ENCODE measurements at places on chromosomes 6 and 20. TPM values are rescaled to one million over a fixed set of nuclear protein-coding genes. Genes with fewer than 3 reads are reported as not detected.
A peak's percentile ranks its signal among the peaks of the same experiment; 100 is the strongest.

C6orf163 gene
- total RNA-seq = 5.6 TPM

HTR1B gene
- total RNA-seq = 0.10 TPM

SEL1L2 gene
- total RNA-seq = not detected

KHDC1L gene
- 0.39 TPM for total RNA-seq

CRYBG1 gene
- 24.9 TPM for total RNA-seq

HLA-DOA gene
- 2.3 TPM for total RNA-seq

- DNase-seq = no peak
These were observed 60.2 kb upstream of the RALY start for GRCh38 chr20:33933469-33933909.

- DNase-seq = no peak
These were observed 274.9 kb downstream of the UTRN start for GRCh38 chr6:144559865-144560593.

DNA sequence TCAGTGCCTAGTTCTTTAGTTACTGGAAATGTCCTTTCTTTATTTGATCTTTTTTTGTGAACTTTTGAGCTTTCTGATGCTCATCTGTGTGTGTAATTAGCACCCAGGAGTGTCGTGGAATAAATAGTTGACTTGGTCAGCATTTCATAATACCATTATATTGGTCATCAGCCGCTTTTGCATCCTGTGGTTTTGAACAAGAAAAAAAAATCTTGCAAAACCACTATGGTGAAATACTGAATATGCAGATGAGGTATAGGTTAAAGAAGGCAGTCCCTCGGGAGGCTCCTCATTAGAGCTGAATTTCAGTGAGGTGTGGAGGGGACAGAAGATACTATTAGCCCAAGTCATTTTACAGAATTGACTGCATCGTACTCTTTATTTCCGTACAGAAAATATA, 90.1 kb downstream of the FOXO3 start:
- no peak for DNase-seq

DNA sequence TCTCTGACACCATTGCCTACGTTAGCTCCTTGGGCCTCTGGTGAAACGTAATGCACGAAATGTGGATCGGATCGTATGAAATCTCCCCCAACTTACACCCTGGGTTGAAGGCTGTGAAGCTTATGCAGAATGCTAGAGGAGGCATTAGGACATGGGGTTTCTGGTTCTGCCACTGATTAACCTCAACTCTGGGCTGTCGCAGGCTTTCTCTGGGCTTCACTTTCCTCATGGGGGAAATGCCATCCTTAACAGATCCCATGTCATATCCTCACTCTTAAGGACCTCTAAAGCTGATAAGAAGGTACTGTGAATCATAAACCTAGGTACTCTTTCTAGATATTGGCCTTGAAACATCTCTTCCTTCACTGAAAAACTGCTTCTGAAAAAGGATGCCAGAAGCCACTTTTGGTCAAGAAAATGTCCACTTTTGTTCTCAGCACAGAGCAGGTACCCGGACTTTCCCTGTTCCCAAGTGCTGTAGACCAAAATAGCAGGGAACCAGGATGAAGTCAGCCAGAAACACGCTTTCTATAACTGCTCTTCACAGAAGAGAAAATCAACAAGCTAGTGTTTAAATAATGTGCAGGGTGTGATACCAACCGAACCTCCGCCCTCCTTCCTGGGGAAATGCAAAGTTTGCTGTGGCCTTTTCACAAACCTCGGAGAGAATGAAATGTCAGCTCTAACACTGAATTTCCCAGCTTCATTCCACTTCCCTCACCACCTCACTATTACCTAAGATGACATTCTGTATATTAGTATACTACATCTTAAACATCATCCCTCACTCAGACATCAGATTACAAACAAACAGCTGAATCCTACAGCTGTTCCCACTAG, 118.9 kb downstream of the BACH2 start:
- no peak for DNase-seq

DNA sequence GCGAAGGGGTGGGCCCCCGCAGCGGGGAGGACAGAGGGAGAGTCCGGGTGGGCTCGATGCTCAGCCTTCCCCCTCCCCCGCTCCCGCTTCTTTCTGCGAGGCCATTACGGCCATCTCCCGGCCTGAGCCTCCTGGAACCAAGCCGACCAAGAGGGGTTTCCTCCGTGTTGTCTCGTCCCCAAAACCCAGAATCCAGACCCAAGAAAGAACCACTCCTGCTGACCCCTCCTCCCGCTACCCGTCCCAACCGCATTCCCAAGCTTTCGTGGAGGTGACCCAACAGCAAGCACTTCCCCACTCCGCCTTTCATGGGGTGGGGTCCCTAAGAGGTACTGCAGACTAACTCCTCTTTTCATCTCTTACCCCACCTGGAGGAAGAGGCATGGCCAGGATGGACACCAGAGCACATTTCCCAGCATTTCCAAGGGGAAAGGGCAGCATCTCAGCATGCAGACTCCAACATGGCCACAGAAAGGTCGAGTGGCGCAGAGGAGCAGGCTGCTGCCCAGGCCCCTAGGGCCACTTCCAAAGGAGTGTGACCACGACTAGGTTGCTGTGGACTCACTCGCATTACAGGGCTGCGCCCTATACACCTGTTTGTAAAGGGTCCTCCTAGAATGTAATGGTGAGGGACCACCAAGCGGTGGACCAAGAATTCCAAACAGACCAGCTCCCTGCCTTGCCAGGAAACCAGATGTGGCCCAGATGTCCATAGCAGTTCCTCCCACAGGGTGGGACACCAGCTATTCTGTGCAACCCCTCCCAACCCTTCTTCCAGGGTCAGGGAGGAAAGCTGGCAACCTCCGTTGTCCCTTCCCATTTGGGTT, 53.4 kb downstream of the MRPL14 start:
- DNase-seq = no peak

GRCh38 chr6:83958241-83958685, 75.3 kb upstream of the MRAP2 start:
- no peak for DNase-seq

DNA sequence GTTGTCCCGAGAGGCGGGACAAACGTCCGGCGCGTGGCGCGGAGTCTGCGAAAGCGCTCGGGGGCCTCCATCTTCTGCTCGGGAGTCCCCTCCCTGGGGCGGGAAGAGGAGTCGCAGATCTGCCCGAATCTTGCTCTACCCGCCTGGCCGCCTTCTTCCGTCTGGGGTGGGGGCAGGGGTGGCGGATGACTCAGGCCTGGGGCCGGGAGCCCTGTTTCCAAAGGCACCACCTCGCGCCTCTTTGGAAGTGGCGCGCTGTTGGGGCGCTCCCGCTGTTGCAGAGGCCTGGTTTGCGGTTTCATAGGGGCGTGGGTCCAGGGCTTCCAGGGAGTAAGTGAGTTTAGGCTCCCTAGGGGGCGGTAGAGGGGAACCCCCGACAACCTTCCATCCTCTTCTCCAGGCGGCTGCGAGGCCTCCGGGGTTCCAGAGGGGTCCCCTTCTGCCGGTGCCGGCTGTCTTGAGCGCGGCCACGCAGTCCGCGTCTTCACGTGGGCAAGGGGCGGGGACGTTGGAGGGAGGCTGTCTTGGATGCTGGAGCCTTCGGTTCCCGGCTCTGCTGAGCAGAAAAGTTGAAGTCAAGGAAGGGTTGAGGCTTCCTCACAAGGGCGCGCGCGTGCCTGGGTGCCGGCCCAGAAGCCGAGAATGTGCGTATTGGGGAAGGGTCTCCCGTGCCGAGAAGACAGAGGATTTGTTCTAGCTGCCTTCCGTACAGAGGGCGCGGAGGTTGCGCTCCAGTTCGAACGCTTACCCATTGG, 2.6 kb upstream of the TFAP2C start:
- DNase-seq = no peak

- no peak for DNase-seq
These were observed 46.7 kb downstream of the RNF217 start for GRCh38 chr6:125008957-125009356.

DNA sequence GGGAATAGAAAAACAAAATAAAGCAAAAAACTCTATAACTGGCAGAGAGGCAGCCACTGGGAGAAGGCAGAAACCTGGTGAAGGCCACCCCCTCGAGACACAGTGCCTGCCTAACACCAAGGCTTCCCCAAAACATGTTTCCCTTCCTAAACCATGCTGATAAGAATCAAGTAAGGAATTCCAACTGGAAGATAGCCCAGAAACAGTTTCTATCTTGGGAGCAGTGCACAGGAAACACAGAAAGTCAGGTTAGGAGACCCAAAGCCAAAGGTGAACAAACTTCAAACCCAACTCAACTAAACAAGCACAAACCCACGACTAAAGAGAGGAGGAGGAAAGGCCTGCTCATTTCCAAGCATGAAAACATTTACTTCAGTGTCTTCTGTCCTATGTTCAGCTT, 433.7 kb upstream of the RGS17 start:
- DNase-seq = no peak

- DNase-seq = no peak
These were observed 203.2 kb downstream of the MOXD1 start for GRCh38 chr6:132198040-132198439.

DNA sequence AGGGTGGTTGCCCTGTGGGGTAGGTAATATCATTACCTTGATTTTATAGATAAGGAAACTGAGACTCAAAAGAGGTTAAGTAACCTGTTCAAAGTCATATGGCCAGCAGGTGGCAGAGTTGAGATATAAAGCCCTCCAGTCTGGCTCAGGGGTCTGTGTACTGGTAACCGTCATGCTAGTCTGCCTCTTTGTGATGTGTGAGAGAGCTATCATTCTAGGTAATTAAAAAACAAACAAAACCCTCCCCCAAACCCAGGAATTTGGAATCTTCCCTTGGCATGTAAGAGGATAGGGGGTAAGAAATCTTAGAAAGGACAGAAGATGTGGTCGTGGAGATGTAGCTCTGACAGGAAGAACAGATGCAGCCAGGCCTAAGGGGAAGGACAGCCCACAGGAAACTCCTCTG, 206.0 kb downstream of the CDC5L start:
- peak; percentile 2 for DNase-seq

GRCh38 chr6:98484696-98485095, 349.7 kb upstream of the POU3F2 start:
- DNase-seq = no peak

DNA sequence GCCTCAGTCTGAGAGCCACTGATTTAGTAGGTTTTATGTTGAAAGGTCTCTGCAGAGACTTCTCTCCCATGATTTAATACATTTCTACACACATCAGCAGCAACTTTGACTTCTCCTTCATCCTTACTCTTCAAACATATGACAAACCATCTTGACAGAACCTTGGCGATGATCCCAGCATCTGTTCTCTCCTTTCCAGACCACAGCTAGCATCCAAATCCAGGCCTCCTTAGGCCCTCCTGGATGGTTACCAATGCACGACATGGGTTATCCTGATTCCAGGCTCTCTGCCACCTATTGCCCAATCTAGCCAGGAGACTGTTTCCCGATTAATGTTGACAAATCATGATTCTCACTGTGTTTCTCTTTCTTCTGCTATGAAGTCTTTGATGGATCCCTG, 16.8 kb downstream of the LAMA4 start:
- peak; percentile 91 for DNase-seq

GRCh38 chr6:44338228-44339122, 4.0 kb upstream of the SPATS1 start:
- peak; percentile 69 for DNase-seq

- peak; percentile 59 for DNase-seq
These were observed 27.4 kb upstream of the VAPB start for GRCh38 chr20:58361481-58362205.

DNA sequence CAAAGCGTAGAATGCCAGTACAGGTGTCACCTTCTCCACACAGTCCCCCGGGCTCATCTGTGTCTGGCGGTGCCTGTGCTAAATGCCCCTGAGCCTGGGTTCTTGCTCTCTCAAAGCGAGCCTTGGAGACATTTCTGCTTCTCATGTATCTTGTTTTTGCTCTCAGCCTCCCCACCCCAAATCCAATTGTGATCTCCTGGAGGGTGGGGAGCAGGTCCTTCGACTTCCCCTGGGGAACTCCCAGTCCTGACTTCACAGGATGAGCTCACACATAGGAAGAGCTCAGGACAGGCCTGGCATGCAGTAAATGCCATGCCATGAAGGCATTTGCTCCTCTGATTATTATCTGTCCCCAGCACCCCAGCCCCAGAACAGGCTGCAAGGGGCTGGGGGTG, 58.1 kb downstream of the NOL4L start:
- DNase-seq = no peak

DNA sequence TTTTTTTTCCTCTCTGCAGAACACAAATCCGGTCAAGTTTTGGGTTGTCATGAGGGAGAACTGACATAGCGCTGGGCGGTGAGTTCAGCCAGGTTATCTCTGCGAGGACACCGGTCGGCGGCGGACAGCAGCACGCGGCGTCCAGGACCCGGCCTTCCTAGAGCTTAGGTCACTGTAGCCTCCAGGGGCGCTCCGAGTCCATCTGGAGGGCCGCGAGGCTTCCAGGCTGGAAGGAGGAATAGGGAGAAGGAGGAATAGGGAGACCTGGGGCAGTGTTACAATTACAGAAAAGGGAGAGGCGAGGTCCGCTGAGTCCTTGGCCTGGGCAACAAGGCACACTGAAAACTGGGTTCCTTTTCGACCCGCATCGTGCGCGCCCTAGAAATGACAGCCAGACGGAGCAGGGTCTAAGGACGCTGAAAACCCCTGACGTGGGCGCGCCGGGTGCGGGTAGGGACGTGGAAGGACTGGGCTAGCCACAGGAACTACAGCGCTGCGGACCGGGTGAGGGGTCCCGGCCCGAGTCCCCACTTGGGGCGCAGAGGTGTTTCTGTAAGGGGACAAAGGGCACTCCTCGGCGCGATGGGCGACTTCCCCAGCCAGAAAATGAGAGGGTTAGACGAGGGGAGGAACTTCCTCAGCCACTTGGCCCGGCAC, 536 bp upstream of the FNDC1 start:
- DNase-seq = peak; percentile 31

DNA sequence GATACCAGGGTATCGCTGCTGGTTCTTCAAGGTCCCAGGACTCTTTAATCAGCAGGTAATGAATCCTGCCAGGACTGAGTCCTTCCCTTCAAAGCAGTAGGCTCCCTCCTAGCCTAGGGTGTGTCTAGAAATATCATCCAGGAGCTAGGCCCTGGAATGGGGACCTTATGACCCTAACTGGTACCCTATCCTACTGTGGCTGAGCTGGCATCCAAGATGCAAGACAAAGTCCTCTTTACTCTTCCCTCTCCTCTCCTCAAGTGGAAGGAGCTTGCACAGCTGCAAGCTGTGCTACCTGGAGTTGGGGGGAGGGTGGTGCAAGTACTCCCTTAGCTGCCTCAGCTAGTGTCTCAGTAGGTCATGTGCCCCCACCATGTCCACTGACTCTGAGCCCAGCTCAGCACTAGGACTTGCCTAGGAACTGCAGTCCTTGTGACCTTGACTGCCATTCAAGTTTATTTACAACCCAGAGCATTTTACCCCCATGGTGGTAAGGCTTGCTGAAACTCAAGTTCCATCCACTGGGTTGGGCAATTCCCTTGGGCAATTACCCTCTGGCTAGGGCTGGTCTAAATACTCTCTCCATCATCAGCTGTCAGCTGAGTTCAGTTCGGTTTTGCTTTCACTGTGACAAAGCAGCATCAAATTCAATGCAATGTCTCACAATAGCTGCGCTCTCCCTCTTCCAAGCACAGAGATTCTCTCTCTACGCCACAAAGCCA, 48.4 kb upstream of the TOP1 start:
- no peak for DNase-seq

DNA sequence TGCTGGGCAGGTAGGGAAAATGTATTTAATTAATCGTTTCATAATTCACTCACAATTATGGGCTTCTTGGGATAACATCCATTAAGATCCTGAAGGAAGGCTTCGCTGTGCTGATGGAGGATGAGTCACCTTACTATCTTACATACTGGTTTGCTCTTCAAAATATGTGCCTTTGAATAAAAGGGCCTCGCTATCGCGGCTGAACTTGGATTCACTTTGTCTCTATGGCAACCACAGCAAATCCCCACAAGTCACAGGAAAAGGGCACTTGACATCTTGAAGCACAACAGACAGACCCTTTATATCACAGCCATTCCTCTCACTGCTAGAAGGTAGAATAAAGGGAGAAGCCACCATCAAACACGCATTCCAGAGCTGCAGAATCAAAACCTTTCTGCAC, 141.3 kb upstream of the MYLIP start:
- no peak for DNase-seq
